Prostate gland (tissue), 2 donors: ENCODE measurements at places on chromosomes 4 and X. TPM values are rescaled to one million over a fixed set of nuclear protein-coding genes. Genes with fewer than 3 reads are reported as not detected.

DNA sequence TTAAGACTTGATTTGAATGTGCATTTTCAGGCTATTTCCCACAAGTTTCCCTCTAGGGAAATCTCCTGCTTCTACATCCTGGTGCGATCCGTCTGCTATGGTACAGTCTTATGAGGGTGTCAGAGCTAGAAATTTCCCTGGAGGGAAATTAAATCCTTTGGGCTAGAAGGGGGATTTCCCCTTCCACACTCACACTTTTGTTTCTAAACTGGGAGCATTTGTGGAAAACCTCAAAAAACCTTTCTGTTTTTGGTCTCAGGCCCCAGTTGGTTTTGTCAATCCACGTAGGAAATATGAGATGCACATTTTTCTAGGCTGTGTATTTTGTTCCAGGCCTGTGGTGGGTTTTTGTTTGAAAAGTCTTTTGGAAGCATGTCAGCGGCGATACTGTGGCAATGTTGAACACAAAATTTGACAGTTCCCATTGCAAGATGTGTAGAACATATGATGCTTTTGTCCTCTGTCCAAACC is 17.8 kb downstream of the HMGB3 start:
- H3K4me1 ChIP-seq: no peaks in the 10 kb centered on the region
- H3K36me3 ChIP-seq: no peaks in the 10 kb centered on the region
- H3K27ac ChIP-seq: no peak overlapping the region
- no peak overlapping the region for H3K4me3 ChIP-seq
- DNase-seq: no peak

DNA sequence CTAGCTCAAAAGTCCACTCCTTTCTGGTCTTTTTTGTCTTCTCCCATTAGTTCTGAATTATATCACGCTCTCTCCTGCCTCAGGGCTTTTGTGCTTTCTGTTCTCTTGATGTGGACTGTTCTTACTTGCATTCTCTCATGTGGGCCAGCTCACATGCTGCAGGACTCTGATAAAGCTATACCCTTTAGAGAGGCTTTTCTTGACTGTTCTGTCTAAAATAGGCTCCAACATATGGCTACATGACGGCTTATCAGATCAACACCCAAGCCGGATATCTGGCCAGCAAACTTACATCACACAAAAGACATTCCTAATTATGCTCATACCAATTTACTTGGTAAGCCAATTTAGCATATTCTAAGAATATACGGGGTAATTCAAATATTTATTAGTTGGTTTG is 1494.5 kb downstream of the TECRL start:
- no peak overlapping the region for H3K4me3 ChIP-seq
- no peak for DNase-seq
- H3K27ac ChIP-seq: no peak overlapping the region

GRCh38 chr4:48047421-48047844 is 30.9 kb downstream of the NIPAL1 start:
- H3K36me3 ChIP-seq: no peaks in the 10 kb centered on the region
- H3K4me3 ChIP-seq: no peak overlapping the region
- no peaks in the 10 kb centered on the region for H3K27me3 ChIP-seq
- no peaks in the 10 kb centered on the region for H3K4me1 ChIP-seq

DNA sequence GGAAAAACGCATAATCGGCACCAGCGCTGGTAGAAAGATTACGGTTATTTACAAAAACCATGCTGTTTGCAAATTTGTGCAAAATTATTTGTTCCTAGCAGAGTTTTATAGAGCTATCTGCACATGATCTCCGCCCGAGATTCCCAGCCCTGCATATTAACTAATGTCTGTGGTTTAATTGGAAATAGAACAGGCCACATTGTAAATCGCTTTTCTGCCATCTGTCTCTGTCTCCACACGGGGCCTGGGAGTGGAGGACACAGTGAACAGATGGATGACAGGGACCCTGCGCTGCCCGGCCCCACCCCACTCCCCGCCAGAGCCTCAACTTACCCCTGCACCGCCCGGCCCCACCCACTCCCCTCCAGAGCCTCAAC is 126.9 kb downstream of the FAM53A start:
- no peak overlapping the region for H3K27ac ChIP-seq
- no peaks in the 10 kb centered on the region for H3K36me3 ChIP-seq
- H3K4me1 ChIP-seq: peaks cover 4% of the 10 kb centered on the region
- H3K4me3 ChIP-seq: no peak overlapping the region
- DNase-seq: no peak
- peaks cover 6% of the 10 kb centered on the region for H3K27me3 ChIP-seq

GRCh38 chrX:81489987-81490386 is 288.1 kb downstream of the SH3BGRL start:
- H3K4me1 ChIP-seq: no peaks in the 10 kb centered on the region
- no peaks in the 10 kb centered on the region for H3K27me3 ChIP-seq
- DNase-seq: no peak

- H3K27ac ChIP-seq: no peak overlapping the region
- H3K36me3 ChIP-seq: no peaks in the 10 kb centered on the region
- no peaks in the 10 kb centered on the region for H3K27me3 ChIP-seq
- no peak overlapping the region for H3K4me3 ChIP-seq
These were observed 312.4 kb upstream of the DIPK2B start for GRCh38 chrX:45513042-45513441.

GRCh38 chrX:121000589-121000988 is 15.0 kb upstream of the CT47A1 start:
- no peaks in the 10 kb centered on the region for H3K36me3 ChIP-seq
- H3K4me1 ChIP-seq: no peaks in the 10 kb centered on the region
- H3K27ac ChIP-seq: no peak overlapping the region
- DNase-seq: no peak
- no peak overlapping the region for H3K4me3 ChIP-seq

DNA sequence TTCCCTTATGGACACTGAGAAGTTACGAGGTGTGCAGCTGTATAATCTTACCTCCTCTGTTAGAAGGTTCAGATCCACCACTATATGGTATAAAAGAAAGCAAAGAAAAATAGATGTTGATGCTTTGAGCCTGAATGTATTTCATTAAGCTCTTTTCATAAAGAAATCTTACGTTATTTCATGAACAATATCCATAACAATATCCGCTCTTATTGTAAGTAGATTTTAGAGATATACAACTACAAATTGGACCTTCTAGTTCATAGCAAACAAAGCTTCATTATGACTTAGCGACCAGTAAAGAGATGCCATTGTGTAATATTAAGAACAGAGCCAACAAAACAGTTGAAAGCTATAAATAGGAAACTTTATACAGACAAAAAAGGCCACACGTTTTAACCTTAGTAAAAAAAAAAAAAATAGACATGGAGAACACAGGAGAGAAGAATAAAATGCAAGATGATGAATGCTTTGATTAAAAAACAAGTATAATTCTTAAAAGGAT is 203.6 kb downstream of the PDGFC start:
- H3K36me3 ChIP-seq: no peaks in the 10 kb centered on the region
- DNase-seq: no peak
- H3K4me3 ChIP-seq: no peak overlapping the region
- no peak overlapping the region for H3K27ac ChIP-seq
- no peaks in the 10 kb centered on the region for H3K27me3 ChIP-seq

DNA sequence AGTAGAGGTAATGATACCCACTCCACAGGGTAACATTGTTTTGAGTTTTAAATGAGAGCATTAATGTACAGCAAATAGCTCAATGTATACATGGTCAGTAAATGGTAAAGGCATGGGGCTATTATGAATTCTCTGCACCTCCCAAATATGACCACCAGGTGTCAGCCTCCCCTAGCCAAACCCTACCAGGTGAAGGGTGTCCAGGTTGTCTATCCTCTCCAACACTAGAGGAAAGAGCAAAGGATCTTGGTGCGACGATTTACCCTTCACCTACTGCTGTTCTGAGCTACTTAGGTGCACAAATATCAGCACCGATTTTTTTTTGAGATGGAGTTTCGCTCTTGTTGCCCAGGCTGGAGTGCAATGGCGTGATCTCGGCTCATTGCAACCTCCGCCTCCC is 26.5 kb upstream of the XIAP start:
- peak; percentile 45 for DNase-seq
- no peak overlapping the region for H3K4me3 ChIP-seq
- no peak overlapping the region for H3K27ac ChIP-seq
- H3K4me1 ChIP-seq: no peaks in the 10 kb centered on the region
- no peaks in the 10 kb centered on the region for H3K36me3 ChIP-seq

GRCh38 chr4:154457471-154457870 is 34.1 kb downstream of the DCHS2 start:
- H3K4me3 ChIP-seq: no peak overlapping the region
- no peaks in the 10 kb centered on the region for H3K4me1 ChIP-seq
- H3K27ac ChIP-seq: no peak overlapping the region
- H3K27me3 ChIP-seq: no peaks in the 10 kb centered on the region

GRCh38 chr4:10611673-10612072 is 72.9 kb downstream of the CLNK start:
- no peak for DNase-seq
- no peaks in the 10 kb centered on the region for H3K27me3 ChIP-seq
- H3K4me3 ChIP-seq: no peak overlapping the region
- no peaks in the 10 kb centered on the region for H3K36me3 ChIP-seq

GRCh38 chr4:147518846-147519767 is 38.2 kb downstream of the EDNRA start:
- H3K36me3 ChIP-seq: no peaks in the 10 kb centered on the region
- H3K4me3 ChIP-seq: no peak overlapping the region
- no peaks in the 10 kb centered on the region for H3K4me1 ChIP-seq
- peak; percentile 53 for DNase-seq
- no peaks in the 10 kb centered on the region for H3K27me3 ChIP-seq
- H3K27ac ChIP-seq: no peak overlapping the region

GRCh38 chrX:13430136-13430827 is 110.4 kb upstream of the ATXN3L start:
- no peaks in the 10 kb centered on the region for H3K4me1 ChIP-seq
- DNase-seq: no peak
- H3K36me3 ChIP-seq: no peaks in the 10 kb centered on the region
- no peaks in the 10 kb centered on the region for H3K27me3 ChIP-seq
- no peak overlapping the region for H3K4me3 ChIP-seq
- no peak overlapping the region for H3K27ac ChIP-seq

DNA sequence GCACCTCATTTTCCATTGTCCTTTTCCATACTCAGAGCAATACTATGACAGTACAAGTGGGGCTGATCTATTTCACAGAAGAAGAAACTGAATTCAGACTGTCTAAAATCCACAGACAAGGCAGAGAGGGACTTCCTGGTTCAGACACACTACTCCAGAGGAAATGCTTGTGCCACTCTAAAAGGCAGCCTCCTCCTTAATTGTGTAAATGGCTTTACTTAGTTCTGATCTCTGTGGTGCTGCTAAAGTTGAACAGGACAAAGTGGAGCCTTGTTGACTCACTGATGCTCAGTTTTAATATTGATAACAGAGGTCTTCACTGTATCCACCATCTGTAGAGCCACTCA is 122.4 kb downstream of the KIT start:
- no peak overlapping the region for H3K4me3 ChIP-seq
- no peaks in the 10 kb centered on the region for H3K36me3 ChIP-seq
- no peaks in the 10 kb centered on the region for H3K4me1 ChIP-seq
- no peak overlapping the region for H3K27ac ChIP-seq
- no peak for DNase-seq

- no peak overlapping the region for H3K4me3 ChIP-seq
- H3K27me3 ChIP-seq: no peaks in the 10 kb centered on the region
- no peak for DNase-seq
These were observed 214.1 kb upstream of the GEMIN8 start for GRCh38 chrX:14243823-14244222.

DNA sequence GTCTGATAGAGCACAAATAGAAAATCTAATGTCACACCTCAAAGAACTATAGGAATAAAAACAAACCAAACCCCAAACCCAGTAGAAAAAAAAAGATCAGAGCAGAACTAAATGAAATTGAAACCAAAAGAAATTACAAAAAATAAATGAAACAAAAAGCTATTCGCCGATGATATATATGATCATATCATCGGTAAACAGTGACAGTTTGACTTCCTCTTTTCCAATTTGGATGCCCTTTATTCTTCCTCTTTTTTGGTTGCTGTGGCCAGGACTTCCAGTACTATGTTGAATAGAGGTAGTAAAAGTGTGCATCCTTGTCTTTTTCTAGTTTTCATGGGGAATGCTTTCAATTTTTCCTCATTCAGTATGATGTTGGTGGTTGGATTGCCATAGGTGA is 215.3 kb upstream of the AR start:
- H3K4me3 ChIP-seq: no peak overlapping the region
- H3K4me1 ChIP-seq: no peaks in the 10 kb centered on the region
- H3K36me3 ChIP-seq: no peaks in the 10 kb centered on the region
- H3K27me3 ChIP-seq: no peaks in the 10 kb centered on the region

DNA sequence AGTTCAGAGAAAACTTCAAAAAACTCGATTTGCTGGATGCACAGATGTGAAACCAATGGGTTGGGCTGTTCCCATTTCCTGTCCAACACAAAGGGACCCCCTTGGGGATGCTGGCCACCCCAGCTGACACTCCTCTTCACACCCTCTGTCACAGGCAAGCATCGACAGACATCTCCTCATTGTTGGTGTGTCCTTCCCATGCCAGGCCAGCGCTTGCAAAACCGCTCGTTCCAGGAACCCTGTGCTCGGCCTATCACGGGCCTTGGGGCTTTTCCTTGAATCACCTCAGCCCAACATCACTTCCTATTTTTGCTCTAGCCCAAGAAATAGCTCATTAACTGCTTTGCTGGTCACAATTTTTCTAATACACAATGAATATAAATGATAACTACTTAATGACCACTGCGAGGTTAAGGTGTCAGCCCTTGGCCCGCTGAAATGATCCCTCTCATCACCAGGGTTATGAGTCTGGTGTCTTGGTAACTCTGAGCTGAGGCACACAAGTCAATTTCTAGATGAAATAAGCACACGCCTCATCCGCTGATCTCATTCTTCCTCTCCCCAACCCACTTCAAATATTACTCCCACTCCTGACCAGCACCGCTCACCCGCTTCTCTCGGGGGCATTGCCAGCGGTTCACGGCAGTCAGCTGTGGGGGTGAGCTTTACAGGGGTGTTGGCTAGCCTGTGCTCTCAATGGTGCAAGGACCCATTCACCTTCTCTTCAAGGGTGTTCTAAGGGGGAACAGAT is 32.3 kb downstream of the BCOR start:
- H3K27me3 ChIP-seq: no peaks in the 10 kb centered on the region
- no peak overlapping the region for H3K27ac ChIP-seq
- no peak overlapping the region for H3K4me3 ChIP-seq
- no peaks in the 10 kb centered on the region for H3K36me3 ChIP-seq
- no peak for DNase-seq

DNA sequence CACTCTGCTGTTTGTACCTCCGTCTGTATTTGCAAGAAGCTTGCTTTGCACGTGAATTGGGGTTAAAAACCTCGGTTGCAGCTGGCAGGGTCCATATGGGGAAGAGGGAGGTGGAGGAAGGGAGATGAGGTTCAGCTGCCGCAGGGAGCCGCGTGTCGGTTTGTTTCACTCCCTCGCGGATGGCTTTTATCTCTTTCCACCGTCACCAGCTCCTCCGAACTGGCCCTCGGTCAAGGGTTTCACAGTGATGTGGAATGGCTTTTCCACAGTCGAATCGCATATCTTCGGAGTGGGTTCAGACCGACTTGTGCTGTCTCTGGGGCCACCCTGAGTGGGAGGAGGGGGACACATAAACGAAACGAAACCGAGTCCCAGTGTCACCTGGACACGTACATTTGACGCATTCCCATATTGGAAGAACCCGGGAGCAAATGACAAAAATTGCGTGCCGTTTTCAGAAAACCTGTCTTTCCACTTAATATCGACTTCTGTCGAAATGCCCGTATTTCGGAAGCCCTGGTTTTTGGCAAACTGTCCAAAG is 929 bp downstream of the ZBTB33 start:
- H3K36me3 ChIP-seq: no peaks in the 10 kb centered on the region
- DNase-seq: peak; percentile 7
- peak overlapping the region; percentile 90 for H3K27ac ChIP-seq
- H3K4me3 ChIP-seq: peak overlapping the region; percentile 60

PCYT1B gene
- 6.9 TPM for total RNA-seq

GAGE1 gene
- 9.8 TPM for total RNA-seq

C1QTNF7 gene
- total RNA-seq: 4.6 TPM

LDOC1 gene
- 24.3 TPM for total RNA-seq

ESX1 gene
- total RNA-seq: 31.9 TPM
